SHP77 treated with DMSO at 0.1 percent for 48 hours (cell line): ENCODE measurements at places on chromosomes 1 and 21.

- no peak for DNase-seq
These were observed 20.5 kb downstream of the DSTYK start for GRCh38 chr1:205190845-205191577.

DNA sequence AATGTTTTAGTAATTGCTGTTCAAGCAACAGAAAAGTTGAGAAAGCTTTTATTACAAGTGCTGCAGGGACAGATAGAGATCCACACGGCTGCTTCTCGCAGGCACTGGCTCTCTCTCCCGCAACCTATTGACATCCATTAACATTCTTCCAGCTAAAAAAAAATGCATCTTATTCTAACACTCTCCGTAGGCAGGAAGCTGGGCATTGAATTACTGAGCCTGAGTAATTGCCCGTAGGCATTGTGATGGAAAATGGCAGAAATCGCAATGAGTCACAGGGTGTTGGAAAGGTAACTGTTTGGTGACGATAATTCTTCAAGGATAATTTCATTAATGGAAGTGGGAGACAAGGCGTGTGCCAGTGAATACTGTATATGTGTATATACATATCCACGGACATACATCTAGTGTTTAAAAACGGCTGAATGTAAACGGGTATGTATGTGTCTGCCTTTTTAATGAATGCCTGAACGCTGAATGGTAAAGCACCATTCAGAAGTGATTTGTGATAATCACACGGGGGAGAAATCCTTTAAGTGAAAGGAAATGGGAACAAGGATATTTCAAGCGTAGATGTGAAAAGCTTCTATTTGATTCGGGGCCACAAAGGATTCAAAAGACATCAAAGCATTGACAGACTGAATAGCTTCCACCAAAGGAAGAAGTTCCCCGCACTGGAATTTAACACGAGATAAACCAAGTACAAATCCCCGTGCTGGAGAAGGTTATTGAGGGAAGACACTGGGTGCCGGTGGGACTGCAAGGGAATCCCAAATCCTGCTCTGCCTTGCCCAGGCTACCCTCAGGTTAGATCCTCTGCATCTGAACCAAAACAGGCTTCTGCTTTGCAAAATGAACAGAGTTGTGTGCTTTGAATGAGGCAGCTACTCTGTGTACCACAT lies 567.2 kb downstream of the NPHP4 start:
- DNase-seq, result no peak

DNA sequence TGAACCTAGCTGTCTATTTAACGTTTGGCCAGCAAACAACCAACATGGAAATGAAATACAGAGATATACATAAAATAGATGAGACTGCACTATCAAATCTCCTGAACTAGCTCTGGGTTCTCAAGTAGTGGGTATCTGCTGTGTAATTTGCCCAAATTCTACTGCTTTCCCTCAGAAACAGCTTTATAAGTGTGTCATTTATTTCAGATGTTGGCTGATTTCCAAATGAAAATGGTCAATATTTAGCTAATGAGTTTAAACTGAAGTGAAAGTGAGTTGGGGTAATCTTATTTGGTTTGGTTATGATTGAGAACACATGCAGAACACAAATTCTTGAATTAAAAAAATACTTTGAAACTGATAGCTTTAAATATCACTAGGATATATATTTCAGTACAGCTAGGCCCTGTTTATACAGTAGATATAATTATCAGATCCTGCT lies 601.7 kb upstream of the CXADR start:
- no peak for DNase-seq

DNA sequence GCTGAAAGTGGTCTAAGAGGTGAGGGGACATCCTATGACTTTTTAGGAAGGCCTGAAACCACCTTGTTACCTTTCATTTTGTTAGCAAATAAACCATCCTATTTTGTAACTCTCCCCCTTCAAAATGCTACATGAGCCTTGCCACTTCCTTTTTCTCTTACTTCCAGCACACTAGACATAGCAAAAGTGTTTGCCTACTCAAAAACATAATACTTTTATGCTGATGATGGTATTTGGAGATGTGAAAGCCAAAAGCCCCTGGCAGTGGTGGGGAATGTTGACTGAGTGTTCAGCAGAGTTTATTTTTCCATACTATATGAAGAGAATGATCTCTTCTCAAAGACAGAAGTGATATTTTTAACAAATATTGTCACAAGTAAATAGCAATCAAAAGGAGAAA lies 134.2 kb downstream of the EDEM3 start:
- no peak for DNase-seq

- DNase-seq, result no peak
These were observed 100.8 kb downstream of the C1orf21 start for GRCh38 chr1:184487531-184488193.

GRCh38 chr1:18670121-18670867 lies 39.6 kb downstream of the PAX7 start:
- DNase-seq, result no peak
